ENCODE measurements at places on chromosomes 3 and 15.
A peak's percentile ranks its signal among the peaks of the same experiment; 100 is the strongest.

DNA sequence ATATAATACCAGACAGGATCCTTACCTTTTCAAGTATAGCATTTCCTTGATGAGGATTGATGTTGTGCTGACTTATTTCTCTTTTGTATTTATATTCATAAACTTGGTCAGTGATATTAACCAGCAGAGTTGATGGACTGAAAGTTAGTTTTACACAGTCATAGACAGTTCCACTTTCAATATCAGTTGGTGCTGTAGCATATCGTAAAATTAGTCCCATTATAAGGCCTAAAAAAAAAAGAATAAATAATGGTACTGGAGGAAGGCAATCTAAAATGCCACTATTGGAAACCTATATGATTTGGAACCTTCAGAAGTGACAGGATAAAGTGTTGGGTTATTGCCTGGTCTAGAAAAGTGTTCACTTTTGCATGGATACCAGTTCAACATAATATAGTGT, 16.3 kb downstream of the SLC9A9 start:
- peak; percentile 65 for ATAC-seq

DNA sequence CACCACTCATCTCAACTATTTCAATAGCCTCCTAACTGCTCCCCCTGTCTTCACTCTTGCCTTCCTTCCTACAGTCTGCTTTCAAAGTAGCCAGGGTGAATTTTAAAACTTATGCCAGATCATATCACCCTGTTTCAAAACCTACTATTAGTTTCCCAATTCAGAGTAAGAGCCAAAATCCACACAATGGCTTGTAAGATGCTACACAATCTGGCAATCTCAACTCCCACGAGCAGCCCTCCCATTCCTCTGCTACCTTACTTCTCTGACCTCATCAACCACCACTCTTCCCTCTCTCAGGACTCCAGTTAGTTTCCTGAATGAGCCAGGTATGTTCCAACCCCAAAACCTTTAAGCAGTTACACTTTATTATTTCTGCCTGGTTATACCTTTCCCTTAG, 62.5 kb downstream of the VPS13C start:
- no peak for ATAC-seq

DNA sequence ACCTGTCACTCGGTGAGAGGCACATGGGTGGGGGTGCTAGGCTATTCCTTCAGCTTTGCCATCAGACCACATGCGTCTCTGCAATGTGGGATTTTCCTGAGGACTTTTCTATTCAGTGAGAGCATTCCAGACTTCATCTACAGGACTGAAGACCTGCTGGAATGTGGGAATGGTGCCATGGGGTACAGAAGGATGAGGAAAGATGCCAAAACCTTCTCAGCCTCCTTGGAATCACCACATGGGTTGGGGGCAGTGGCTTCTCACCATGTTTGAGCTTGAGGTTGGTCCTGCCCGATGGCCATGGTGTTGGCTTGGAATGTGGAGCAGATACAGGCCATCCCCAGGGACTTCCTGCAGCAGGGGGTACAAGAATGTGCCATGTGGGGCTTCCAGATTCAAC, 80.9 kb upstream of the KLF13 start:
- ATAC-seq = no peak

DNA sequence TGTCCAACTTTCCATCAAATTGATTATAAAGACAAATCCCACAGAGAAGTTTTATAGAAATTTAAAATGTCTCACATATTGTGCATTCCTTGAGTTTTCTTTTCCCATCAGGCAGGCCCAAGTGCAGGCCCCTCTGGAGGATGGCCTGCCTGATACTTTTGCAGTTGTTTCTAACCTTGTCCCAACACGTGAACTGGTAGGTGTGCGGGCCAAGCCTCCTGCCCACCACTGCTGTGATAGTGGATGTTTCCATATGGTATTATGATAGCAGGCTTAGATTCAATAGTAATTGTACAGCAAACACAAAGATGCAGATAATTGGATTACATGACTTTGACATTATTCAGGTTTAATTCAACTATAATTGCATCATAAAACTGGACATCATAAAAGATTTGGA, 1.4 kb downstream of the P2RY12 start:
- ATAC-seq = no peak

DNA sequence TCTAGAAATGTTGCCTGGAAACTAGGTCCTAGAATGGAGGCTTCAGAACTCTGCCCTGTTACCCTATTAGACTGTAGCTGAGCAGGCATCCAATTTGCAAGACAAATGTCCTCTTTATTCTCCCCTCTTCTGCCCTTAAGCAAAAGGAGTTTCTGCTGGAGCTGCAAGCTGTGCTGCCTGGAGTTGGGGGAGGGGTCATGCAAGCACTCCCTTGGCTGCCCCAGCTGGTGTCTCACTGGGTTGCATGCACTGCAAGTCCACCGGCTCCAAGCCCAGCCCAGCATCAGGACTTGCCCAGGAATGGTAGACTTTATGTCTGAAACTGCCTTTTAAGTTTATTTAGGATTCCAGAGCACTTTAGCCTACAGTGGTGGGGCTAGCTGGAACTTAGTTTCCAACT, 15.7 kb upstream of the RBP2 start:
- no peak for ATAC-seq

- no peak for ATAC-seq
Measured at GRCh38 chr3:131976448-131976847, 58.4 kb downstream of the CPNE4 start.

DNA sequence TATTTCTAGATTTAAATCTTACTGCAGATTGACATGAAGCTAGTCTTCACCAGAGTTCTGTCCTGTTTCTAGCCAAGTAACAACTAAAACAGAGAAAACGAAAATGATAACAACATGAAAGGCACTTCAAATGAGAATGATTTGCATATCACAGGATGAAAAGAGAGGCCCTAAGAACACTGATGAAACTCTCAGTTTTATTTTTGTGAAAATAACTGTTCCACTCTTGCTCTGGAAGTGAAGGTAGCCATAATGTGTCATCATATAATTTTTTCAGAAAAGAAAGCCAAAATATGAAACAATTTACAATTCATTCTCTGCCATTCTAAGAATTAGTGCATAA, 274.4 kb downstream of the ADAMTSL3 start:
- peak; percentile 77 for ATAC-seq

- no peak for ATAC-seq
Measured at GRCh38 chr3:40120806-40121205, 188.7 kb upstream of the EIF1B start.

GRCh38 chr3:31981206-31982181, at the start of the genes OSBPL10 and ZNF860:
TSS of gene OSBPL10 (minus strand) at chr3:31981262. CDS start at chr3:31981179, 83 bp downstream.
TSS of gene ZNF860 (plus strand) at chr3:31981750. CDS start at chr3:31989080, 7,330 bp downstream.
- ATAC-seq = peak; percentile 28

- ATAC-seq = no peak
Measured at GRCh38 chr15:30904812-30905211, 1.1 kb downstream of the FAN1 start.

- no peak for ATAC-seq
Measured at GRCh38 chr15:95394186-95395067, 936.1 kb upstream of the NR2F2 start.

DNA sequence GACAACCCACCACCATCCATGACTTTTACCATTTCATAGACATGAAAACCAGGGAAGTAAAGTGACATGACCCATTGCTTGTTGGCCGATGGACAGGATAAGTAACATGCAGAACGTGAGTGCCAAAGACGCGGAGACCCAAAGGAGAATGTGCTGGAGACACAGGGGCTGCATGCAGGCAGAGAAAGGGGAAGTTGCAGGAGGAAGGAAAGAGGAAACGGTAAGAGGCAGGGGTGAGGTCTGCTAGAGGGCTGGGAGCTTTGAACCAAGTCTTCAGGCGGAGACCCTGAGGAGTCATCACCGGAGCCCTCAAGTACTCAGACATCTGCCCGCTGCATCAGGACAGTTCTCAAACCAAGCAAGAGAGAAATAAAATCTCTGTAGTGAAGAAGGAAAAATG, 34.9 kb downstream of the MAGEF1 start:
- peak; percentile 10 for ATAC-seq

DNA sequence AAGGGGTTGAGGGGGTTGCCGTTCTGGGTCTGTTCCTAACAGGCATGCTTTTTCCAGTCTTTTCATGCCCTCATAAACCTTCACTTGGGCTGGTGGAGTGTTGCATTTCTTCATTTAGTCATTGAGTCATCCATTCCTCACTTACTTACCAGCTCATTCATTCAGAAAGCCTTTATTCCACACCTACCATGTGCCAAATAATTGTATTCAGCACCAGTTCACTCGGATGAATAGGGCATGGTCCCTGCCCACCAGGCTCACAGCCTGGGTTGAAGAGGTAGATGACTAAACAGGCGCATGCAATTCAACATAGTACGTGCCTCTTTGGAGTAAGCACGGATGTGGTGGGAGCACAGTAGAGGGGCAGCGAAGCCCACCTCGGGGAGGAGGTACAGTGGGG, 35.1 kb upstream of the THSD4 start:
- ATAC-seq = no peak

DNA sequence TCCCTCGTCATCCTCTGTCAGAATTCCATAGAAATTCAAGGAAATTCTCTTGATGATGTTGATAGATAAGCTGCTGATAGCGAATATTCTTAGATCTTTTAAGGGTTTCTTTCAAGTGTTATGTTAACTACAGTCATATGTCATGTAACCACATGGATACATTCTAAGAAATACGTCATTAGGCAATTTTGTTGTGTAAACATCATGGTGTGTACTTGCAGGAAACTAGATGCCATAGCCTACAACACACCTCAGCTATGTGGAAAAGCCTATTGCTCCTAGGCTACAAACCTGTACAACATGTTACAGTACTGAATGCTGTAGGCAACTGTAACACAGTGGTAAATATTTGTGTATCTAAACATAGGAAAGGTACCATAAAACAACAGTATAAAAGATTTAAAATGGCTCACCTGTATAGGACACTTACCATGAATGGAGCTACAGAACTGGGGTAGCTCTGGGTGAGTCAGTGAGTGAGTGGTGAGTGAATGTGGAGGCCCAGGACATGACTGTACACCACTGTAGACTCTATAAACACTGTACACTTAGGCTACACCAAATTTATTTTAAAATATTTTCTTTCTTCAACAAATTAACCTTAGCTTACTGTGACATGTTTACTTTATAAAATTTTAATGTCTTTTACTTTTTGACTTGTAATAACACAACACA, 34.6 kb downstream of the GLDN start:
- ATAC-seq = no peak

DNA sequence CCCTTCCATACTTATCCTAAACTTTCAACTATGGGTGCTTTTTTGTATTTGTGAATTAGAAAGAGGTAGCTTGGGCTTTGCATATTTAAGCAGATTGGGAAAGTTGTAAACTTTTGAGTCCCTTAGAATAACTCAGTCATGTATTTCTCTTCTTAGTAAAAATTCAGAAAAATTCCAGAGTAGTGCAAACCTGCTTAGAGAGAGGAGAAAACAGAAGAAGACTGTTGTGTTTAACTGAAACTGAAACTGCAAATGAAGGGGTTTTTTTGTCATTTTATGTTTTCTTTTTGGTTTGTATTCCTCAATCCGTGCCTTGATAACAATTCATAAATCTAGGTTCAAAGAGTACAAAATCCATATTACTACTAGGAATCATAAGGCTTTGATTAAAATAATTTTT, 31.3 kb downstream of the CD200 start:
- ATAC-seq = peak; percentile 48

DNA sequence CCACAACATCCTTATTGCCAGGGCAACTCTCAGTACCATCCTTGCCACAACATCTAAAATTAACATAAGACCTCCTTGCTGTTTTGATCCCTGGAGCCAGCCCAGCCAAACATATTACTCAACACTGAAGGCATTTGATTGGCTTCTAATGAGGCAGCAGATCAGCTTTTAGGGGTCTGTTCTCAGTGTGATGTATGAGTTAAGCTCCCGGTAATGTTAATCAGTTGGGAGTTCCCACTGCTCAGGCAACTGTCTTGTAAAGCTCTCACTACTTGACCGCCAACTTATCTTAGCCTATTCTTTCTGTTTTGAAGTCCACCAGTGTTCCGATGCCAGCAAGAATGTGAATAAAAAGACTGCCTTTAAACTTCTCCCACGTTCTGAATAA, 158.9 kb downstream of the FOXB1 start:
- no peak for ATAC-seq

DNA sequence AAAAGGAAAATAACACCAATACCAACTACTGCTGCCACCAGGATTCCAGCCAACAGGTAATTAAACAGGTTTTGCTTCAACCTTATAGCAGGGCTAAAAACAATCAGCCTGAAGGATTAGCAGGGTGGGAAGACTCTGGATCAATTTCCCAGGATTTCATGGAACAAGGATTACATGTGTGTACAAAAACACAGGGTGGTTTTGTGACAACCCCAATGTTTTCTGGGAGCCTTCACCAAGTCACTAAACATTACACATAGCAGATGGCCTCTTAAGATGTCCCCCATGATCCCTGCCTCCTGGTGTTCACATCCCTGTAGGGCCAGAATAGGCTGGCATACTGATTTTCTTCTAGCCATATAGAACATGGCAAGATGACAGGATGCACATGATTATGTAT, 42.8 kb upstream of the ARHGEF3 start:
- ATAC-seq = no peak

- ATAC-seq = no peak
Measured at GRCh38 chr15:32884146-32884545, 166.3 kb downstream of the GREM1 start.

GRCh38 chr15:45205192-45205591, 17.4 kb upstream of the SHF start:
- ATAC-seq = no peak

GRCh38 chr3:24595796-24596195, 101.1 kb upstream of the THRB start:
- no peak for ATAC-seq

DNA sequence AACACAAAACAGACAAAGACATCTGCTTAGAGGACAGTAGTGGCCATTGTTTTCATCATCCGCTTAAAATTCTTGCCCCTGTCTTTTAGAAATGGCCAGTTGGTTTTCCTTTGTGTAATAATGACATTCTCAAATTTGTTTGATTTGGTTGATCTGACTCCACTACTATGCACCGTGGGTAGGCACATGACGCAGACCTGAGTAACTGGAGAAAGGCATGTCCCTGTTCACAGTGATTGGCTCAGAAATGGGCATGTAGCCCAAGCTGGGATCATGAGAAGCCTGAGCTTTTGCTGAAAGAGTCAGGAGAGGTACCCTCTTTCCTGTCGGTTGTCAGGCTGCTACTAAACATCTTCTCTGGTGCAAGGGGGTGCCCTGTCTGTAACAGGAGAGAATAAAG, 36.6 kb upstream of the MAGI1 start:
- no peak for ATAC-seq

- no peak for ATAC-seq
Measured at GRCh38 chr3:146589899-146590508, 15.1 kb downstream of the PLSCR5 start.

DNA sequence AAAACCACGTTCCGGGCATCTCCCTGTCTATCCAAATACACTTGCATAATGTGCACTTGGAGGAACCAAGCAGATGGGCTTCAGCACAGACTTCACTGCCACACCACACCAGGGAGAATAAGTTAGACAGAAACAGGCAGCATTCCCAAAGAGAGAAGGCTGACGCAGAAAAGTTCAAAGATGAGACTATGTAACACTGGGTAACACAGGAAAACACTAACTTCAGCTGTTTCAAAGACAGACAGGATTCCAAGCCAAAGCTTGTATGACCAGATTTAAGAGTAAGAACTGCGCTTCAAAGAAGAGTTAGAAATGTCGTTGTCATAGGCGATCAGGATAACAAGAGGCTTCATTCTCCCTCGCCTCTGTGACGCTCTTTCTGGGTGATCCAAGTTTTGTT, 19.9 kb downstream of the SLC51A start:
- no peak for ATAC-seq

Data from activated CD4-positive, CD25-positive, alpha-beta regulatory T cell treated with anti-CD3 and anti-CD28 coated beads, Interleukin-2, amount 50 U/mL, for 24 hours (primary cell).